ENCODE measurements at places on chromosomes 1 and 21.

GRCh38 chr1:145782272-145783099 is 41.4 kb downstream of the RNF115 start:
- DNase-seq, result no peak

- no peak for DNase-seq
These were observed 12.0 kb upstream of the SLAMF6 start for GRCh38 chr1:160534823-160535605.

GRCh38 chr1:147822292-147822691 is 61.9 kb upstream of the GJA5 start:
- DNase-seq, result no peak

GRCh38 chr1:206021008-206021625 is 2.6 kb downstream of the CTSE start:
- no peak for DNase-seq

GRCh38 chr1:59057211-59057694 is 239.6 kb upstream of the FGGY start:
- DNase-seq, result peak; percentile 69

- no peak for DNase-seq
These were observed 1.6 kb upstream of the ZNF124 start for GRCh38 chr1:247173431-247173830.

DNA sequence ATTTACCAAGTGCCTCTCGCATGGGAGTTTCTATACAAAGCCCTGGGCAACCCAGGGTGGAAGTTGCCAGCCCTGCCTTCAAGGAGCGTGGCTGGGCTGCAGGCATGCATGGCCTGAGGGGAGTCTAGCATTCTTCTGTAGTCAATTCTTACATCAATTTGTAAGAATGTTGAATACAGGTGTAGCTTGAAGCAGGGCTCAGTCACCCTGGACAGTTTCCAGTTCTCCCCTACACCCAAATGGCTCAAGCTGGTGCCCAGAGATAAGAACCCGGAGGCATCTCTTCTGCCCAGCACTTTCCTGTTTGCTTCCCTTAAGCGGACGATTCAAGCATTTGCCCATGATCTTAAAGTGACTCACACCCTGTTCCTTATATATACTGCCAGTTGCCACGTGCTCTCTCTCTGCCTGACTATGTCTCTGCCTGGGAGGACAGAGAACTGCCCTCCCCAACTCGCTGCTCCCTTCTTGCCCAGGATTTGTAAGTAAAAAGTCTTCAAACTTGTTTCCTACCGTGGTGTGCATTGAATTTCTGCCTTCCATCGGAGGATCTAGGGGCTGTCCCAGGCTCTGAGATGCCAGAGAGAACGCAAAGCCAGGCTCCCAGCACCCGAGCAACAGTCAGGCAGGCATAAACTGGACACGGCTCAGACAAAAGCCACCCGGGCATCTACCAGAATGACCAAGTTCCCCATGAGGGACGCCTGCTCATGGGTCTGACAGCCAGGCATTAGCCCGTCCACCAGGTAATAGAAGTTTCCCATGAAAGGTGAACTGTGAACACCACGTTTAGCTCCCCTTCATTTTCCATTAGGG is 50.9 kb upstream of the AJAP1 start:
- DNase-seq, result no peak

DNA sequence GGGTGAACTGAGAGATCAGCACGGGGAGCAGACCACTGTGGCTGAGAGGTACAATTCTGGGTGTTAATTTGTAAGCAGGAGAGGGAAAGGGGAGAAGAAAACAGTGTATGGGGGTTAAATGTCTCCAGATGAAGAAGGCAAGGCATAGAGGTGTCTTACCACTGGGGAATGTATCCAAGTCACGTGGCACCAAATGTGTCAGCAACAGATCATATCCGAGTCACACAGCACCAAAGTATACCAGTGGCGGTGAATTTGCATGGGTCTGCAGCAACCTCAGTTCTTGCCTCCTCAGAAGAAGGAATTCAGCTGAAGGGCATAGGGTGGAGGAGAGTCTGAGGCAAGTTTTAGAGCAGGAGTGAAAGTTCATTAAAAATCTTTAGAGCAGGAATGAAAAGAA is 21.2 kb upstream of the SYCP1 start:
- DNase-seq, result no peak

DNA sequence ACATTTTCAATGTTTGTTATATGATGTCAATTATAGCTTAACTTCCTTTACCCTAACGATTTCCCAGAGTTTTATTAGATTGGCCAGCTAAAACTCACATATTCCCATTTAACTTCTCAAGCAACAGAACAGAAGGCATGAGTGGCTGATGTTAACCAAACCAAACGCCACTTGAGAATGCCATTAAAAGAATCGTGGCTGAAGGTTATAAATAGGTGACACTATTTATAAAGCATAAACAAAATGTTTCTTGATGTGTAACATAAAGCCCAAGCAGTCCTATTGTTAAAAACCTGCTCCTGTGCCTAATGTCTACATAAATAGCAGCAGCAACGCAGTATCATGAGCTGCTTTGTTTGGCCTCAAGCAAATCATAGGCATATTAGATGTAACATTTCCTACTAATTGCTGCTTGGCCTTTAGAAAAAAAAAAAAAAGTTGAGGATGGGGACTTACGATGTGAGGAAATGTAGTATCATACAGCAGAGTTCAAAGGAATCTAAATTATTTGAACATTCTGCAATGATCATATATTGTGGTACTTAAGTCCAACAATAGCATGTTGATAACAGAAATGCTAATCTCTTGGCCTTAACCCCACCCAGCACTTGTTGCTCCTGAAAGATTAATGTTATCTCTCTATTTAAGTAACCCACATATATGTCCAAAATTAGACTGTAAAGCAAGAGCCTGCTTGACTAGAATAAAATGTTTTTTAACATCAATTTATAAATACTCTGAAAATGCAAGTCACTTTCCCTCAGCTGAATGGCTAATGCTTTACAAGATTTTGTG is 106.0 kb downstream of the ESRRG start:
- DNase-seq, result no peak

- DNase-seq, result no peak
These were observed 99.0 kb downstream of the RYR2 start for GRCh38 chr1:237140986-237141385.

- no peak for DNase-seq
These were observed 95.1 kb upstream of the TSPAN2 start for GRCh38 chr1:115184260-115184950.

- DNase-seq, result no peak
These were observed 74.3 kb downstream of the LAMC1 start for GRCh38 chr1:183097438-183098051.

DNA sequence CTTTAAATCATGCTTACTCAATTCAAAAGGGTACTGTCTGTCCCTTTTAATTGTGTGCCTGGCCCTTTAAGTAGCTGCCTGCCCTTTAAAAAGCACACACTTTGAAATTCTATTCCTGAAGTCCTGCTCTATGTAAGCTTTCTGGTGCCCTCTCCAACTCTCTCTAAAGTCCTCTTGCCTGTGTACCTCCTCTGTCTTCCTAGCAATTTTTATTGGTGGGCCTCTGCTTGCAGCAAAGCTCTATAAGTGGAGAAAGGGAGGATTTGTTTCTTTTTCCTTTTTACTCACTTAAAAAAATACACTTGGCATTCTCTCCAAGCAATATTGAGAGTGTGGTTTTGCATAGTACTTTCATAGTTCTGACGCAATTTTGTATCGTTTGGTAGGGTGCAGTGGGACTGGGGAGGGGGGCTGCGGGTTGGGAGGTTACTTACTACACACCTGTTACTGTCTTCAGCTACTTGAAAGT is 135.4 kb downstream of the LMO4 start:
- peak; percentile 19 for DNase-seq

DNA sequence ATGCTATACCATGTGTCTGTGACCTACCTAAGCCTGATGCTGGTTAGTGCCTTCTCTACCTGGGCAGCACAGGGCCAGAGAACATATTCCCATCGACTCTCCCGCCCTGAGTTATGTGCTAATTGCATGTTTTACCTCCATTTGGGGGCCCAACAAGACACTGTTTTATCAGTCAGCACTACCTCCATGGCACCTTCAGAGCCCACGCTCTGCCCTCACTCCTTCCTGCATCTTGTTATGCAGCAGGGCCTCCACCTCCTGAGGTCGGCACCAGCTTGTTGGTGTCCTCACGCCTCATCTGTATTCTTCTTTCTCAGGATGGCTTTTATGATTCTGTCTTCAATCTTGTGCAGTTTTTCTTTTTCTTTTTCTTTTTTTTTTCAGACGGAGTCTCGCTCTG is 11.9 kb downstream of the WNT9A start:
- no peak for DNase-seq

DNA sequence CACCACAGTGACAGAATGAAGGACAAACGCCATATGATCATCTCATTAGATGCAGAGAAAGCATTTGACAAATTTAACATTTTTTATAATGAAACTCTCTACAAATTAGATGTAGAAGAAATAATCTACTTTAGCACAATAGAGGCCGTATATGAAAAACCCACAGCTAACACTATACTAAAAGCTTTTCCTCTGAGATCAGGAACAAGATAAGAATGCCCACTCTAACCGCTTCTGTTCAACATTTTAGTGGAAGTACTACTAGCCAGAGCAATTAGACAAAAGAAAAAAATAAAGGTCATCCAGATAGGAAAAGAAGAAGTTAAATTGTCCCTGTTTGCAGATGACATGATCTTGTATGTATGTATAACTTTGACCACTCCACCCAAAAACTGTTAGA is 109.7 kb downstream of the SLC35F3 start:
- no peak for DNase-seq

- no peak for DNase-seq
These were observed 1.9 kb downstream of the YBX1 start for GRCh38 chr1:42684139-42684538.

GRCh38 chr1:12143631-12144155 is 23.1 kb upstream of the TNFRSF1B start:
- no peak for DNase-seq

DNA sequence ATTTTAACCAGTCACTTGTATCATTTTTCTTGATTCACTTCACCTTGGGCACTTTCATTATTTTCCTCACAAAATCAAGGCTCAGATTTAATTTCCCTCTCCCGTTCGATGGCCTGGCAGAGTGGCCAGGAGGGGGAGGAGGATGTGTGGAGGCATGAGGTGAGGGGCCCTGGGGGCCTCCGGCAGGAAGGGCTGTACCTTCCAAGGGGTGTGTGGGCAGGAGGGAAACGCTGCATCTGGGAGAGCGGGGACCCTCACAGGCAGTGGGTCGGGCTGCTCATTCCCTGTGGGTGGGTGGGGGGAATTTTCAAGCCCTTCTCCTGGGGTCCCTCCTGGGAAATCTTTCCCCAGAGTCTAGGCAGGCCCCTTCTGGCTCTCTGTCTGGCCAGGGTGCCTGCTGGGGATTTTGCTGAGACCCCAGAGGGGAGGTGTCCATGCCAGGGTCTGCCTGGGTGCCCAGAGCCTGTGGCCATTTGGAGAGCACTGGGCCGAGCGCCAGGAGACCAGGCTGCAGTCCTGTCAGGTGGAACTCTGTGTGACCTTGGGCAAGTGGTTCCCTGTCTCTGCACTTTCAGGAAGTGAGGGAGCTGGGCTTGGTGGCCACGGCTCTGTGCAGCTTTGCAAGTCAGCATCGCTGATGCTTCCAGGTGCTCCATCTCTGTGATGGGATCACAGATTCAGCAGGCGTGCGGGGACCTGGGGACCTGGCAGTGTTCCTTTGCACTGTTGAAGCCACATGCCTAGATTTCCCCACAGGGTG is 81.9 kb upstream of the C1orf174 start:
- no peak for DNase-seq

DNA sequence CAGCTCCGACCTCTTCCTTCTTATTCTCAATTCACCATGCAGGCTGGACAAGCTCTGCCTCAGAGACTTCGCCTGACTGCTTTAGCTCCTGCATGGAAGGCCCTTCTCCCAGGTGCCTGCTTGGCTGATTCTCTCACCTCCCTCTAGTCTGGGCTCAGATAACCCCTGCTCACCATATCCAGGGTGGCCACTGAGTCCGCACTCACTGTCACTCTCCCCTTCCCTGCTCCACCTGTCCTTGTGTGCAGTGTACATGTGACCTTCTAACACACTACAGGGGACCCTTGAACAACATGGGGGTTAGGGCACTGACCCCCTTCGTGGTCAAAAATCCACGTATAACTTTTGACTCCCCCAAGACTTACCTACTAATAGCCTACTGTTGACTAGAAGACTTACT is 14.4 kb upstream of the GALNT2 start:
- DNase-seq, result no peak

- DNase-seq, result no peak
These were observed 114.3 kb upstream of the ZNF678 start for GRCh38 chr1:227449051-227449450.

GRCh38 chr1:186620566-186621350 is 59.5 kb downstream of the PTGS2 start:
- DNase-seq, result no peak

- DNase-seq, result no peak
These were observed 58.2 kb upstream of the SPAG17 start for GRCh38 chr1:118243269-118243668.

DNA sequence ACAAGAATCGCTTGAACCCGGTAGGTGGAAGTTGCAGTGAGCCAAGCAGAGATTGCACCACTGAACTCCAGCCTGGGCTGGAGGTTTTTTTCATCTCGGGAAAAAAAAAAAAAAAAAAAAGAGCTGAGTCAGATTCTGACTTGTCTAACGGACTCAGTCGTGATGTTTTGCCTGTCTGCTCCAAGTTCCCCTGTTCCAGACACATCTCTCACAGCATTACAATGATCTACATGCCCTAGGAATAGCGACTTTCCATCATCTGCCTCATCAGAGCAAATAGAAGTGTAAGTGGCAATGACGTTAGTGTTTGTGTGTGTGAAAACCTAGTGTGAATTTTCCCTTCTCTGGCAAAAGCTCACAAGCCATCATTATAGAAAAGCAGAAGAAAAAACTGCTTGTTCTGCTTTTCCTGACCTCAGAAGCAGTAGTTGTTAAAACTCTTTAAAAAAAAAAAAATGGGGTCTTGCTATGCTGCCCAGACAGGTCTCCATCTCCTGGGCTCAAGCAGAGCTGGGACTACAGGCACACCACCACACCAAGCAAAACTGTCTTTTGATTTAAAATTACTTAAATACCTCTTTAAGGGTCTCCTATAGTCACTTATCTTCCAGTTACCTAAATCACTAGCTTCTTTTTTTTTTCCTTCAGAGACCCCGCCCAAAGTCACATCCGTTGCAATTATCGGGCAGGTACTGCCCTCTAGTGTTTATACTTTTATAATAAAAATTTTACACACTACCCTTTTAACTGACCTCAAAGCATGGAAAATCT is 37.3 kb downstream of the PLEKHO1 start:
- peak; percentile 22 for DNase-seq

- no peak for DNase-seq
These were observed 102.7 kb downstream of the PTPRU start for GRCh38 chr1:29338908-29339575.

DNA sequence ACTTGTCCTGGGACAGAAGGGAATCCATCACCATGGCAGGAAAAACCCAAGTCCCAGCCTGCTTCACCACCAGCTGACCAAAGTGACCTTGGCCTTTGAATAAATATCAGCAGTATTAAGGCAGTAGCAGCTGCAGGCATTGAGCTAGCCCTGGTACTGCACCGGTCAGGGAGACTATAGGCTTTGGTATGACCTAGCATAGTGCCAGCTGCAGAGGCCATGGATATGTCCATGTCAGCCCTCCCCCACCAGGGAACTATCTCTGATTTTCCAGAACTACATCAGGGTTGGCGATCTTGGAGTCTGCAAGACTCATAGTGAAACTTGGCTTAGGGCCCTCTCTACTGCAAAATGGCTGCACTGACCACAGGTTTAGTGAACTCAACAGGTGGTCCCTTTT is 49.2 kb upstream of the FAM20B start:
- no peak for DNase-seq
